ENCODE measurements at places on chromosomes 7 and 10.

GRCh38 chr10:71729161-71729636 is 9.6 kb upstream of the C10orf105 start:
- DNase-seq, result peak; percentile 25

- no peak for DNase-seq
Measured at GRCh38 chr10:29828440-29828894, 193.7 kb upstream of the SVIL start.

- no peak for DNase-seq
Measured at GRCh38 chr7:76272851-76273497, 29.5 kb upstream of the HSPB1 start.

DNA sequence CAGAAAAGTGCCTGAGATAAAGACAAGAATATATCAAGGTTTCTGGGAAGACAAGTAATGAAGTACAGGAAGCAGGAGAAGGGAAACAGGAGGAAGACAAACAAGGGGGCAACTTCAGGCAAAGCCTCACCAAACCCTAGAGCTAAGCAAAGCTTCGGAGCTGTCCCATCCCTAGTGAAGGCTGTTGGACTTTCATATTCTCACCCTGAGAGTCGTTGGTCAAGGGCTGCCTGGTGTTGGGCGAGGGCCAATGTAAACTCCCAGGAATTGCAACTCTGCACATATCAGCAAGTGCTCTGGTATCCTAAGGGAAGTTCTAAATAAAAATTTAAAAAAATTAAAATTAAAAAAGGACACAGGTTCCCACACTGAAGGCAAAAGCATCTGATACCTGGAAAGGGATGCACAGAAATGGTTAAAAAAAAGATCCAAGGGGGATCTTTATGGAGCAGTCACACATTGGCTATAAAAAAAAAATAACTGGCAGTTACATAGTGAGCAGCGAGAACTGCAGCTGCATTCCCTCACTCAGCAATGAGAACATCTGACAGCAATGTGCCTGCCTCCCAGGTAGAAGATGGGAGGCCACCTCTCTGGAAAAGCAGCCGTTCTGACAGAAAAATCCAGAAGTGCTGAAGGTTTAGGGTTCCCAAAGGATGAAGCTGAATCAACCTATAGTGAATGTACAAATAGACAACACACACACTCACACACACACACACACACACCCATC is 304.7 kb downstream of the WDR11 start:
- DNase-seq, result no peak

DNA sequence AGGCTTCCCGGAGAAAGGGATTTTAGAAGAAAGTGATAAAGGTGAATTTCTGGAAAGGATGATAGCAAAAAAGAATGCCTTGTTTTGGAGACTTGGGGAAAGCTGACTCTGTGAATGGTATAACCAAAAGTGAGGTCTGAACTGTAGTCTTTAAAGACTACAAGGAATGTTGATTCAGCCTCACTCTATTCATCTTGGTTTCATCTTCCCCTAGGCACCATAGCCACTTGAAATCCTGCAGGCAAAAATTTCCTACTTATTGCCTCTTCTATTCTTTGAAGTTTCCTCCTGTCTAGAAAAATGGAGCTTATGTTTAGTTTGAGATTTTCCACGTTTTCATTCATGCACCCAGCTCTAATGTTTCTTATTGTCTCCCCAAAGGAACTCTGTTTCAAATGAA is 518.0 kb downstream of the AUTS2 start:
- no peak for DNase-seq

GRCh38 chr10:31136930-31137885 is 105.5 kb upstream of the ZNF438 start:
- no peak for DNase-seq

GRCh38 chr7:34900891-34901513 is 136.3 kb downstream of the DPY19L1 start:
- DNase-seq, result peak; percentile 45

GRCh38 chr7:41617987-41618386 is 84.9 kb downstream of the INHBA start:
- no peak for DNase-seq

DNA sequence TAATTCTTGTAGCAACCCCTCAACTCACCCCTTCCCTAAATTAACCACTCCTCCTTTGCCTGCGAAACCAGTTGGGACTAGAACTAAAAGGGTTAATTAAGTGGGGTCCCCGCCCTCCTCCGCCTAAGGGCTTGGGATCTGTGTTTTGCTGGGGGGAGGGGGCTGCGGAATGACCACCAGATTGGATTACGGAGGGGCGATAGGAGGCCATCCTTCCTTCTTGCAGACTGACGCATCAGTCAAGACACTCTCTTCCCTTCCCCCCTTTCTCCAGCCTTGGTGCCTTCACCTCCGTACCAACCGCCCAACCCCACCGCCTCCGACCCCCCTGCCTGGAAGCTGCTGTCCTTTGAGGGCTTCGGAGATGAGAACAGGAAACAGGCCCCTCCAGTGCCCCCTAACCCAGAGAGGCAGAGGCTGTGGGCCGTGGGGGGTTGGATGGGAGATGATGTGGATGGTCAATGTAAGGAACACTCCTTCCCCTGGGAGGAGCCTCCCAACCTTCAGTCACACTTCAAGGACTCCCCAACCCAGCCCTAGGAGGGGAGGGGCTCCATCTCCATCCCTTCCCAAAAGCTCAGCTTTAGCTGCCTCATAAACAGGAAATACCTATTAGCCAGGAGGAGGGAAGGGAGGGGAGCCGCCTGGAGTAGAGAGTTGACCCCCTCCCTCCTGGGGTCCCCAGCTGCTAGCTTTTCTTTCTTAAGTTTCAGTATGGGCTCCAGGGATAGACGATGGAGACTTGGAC is 997 bp upstream of the LDB1 start:
- DNase-seq, result peak; percentile 96

GRCh38 chr10:113982296-113982695 is 61.4 kb upstream of the ADRB1 start:
- DNase-seq, result no peak

- no peak for DNase-seq
Measured at GRCh38 chr7:37541810-37542443, 93.3 kb upstream of the ELMO1 start.

GRCh38 chr10:132536241-132536876 is 1.2 kb upstream of the INPP5A start:
- no peak for DNase-seq

DNA sequence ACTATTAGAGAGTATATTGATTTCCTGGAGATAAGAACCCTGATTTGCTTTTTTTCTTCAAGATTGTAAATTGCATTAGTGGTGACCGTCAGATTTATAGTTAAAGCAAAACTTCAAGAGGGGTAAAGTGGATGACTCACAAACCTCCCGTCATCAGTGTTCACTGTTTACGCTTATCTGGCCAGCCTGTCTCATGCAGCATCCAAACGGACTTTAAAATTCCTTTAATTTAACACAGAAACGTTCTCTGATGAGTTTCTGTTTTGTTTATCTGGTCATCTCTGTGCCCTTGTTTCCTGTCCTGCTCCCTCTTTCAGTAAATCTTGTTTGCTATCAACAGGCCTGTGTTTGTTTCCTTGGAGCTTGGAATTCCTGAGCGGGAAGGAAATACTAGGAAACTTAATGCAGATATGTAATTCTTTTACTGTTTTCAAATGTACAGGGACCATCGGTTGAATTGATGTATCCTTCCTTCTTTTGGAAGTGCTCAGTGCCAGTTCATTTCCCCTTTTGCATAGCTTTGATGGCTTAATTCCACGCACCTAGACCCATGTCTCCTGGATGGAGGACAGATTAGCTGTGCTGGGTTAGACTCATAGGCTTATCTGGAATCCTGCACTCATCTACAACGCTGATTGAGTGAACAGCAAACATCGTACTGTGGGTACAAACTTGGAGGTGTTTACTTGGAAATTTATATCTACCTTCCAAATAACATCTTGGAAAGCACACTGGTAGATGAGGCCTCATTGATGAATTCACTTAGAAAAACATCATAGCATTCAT is 21.3 kb downstream of the PTPRE start:
- peak; percentile 71 for DNase-seq

- DNase-seq, result no peak
Measured at GRCh38 chr10:86836044-86836443, 79.6 kb downstream of the BMPR1A start.

DNA sequence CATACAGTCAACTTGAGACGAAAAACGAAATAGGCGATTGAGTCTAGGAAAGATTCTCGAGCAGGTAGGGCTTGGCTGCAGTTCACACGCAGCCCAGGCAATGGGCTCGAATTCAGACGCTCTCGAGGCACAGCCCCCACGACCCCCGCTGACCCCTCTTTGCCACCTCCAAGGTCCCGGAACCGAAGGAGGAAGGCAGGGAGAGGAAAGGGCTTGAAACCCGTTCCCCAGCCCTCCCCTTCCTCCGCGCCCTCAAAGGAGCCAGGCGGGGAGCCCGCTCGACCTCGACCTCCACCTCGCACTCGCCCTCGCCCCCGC is 441 bp downstream of the CCDC186 start:
- peak; percentile 29 for DNase-seq

DNA sequence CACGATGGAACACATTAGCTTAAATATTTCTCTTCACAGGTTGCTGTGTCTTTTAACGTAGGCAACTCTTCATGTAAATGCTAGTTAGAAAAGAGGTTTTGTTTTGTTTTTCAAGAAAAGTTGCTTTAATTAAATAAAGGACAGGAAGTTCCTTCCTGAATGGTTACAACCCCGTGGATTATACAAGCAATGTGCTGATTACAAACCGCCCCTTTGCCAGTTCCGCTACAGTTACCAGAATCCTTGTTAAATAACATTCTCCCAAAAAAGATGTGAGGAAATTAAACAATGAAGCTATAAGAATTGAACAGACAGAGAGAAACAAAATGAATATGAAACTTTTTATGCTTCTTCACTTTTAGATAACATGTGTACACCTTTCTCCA is 75.1 kb downstream of the LYZL2 start:
- DNase-seq, result no peak

DNA sequence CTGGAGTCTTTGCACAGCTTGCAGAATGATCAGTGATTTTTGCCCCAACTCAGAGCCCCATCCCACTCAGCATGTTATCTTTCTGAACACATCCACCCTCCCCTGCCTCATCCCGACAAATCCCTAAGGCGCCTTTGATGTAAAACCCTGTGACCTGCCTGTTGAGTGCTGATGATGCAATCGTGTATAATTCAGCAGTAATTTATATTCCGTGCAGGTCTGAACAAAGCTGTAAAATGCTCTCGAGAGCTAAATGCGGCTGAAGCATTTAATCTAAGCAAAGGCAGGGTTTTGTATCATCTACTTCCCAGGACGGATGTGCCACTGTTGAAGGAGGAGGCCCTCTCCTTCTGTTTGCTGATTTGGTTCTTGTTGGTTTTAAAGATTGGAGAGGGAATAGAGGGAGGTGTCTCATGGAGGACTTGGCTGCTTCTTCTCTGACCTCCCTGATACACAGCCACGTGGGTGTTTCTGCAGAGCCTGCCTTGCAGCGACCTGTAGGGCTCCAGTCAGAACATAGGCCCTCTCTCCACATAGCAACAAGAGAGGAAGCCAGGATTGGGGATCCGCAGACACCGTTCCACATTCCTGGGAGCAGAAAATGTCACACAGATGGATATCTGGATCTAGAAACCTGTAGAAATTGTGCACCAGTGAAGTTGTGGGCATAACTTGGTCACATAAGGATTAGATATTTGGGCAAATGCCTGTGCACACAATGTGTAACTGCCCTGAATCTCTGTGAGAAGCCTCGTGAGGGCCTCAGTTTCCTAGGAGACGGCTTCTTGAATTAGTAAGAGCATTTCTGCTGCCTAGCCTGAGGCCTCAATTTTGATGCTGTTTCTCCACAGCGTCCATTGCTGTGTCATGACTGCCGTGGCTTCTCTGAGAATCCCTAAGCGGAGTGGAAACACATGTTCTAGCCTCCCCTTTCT is 90.2 kb upstream of the AGK start:
- no peak for DNase-seq

DNA sequence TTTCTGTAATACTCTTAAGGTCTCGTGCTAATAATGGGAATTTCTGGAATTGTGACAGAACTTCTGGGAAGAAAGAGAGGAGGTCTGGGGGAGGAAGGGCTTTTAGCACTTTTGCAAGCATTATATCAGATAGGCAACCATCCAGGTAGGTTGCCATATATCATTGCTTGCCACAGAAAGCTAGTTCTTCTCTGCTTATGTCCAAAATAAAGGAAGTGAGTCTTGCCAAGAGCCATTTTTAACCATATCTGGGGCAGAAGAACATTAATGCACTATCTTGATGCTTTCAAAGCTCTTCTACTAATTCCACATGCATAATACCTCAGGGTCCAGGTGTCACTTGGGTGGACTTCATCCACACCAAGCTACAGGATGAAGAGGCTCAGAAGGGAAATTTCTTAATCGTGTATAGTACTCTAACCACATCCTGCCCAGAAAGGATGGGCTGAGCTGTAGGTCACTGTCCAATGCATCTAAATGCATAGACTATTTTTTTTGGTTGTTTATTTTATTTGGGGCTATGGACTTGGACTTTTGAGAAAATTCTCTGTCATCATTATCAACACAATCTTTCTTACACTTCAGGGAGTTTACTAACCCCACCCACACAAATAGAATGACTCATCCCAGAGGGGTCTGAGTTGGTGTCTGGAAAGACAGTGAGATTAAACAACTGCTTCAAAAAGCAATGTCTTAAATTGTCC is 68.9 kb upstream of the ADO start:
- no peak for DNase-seq

GRCh38 chr7:14754631-14755030 is 147.9 kb downstream of the DGKB start:
- DNase-seq, result no peak

GRCh38 chr7:95503271-95504131 is 17.8 kb downstream of the ASB4 start:
- DNase-seq, result no peak

- DNase-seq, result no peak
Measured at GRCh38 chr10:15378569-15378968, 7.5 kb upstream of the FAM171A1 start.

DNA sequence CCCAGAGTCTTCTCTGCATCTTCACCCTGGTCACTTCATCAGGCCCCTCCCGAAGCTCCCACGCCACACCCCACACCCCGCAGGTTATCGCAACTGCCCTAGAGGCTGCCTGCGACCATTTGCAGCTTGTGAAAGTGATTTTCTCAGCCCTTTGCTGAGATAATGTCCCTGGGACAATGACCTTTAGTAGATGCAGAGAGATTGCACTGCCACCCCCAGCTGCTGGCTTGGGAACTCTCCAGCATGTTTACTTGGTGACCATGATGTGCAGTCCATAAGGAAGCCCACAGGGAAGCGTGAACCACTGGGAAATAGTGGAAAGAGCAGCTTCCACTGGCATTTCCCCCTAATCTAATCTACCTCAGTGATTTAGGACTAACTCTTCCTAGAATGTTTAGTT is 97.3 kb downstream of the WNT2 start:
- no peak for DNase-seq

DNA sequence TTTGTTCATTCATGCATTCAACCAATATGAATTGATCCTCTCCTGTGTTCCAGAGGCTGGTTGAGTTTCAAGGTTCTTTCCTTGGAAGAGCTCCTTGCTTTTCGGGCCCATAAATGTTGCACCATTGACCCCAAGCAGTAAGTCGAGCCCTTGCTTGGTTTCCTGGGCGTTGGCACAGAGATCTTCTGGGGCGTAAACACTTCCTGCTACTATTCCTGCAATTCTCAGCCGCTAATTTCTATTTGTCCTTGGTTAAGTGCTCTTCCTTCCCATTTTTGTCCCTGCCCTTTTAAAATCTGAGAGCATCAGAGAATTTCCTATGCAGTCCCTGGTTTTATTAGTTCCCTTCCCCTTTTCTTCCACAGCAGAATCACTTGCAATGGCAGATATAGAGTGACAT is 44.1 kb upstream of the ADRB1 start:
- no peak for DNase-seq

GRCh38 chr7:50367100-50367499 is 62.6 kb downstream of the IKZF1 start:
- no peak for DNase-seq

GRCh38 chr10:82240408-82240807 is 365.4 kb downstream of the NRG3 start:
- peak; percentile 17 for DNase-seq
